ENCODE measurements at places on chromosomes 11 and 22.

GRCh38 chr22:40922484-40923303 lies 28.5 kb upstream of the RBX1 start:
- peak; percentile 79 for DNase-seq

DNA sequence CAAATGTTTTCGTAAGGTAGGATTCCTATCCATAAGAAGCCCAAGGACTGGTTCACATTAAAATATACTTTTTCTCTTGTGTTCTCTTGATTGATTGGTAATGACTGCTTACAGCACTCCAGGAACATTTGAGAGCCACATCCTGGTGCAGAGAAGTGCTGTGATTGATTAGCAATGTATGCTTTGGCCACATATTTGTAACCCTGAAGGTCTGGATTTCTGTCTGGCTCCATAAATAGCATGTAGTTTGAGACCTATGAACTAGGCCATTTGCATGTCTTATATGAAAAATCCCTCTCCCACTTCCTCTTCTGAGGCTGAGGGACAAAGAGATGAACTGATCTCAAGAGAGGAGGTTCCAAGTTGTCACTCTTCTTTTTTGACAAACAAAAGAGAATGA lies 49.3 kb upstream of the CD44 start:
- no peak for DNase-seq

- no peak for DNase-seq
Measured at GRCh38 chr11:4983841-4984240, 10.8 kb upstream of the OR51L1 start.

- DNase-seq: peak; percentile 17
Measured at GRCh38 chr22:39253435-39254070, 8.8 kb upstream of the PDGFB start.

- no peak for DNase-seq
Measured at GRCh38 chr11:115580416-115580815, 76.2 kb upstream of the CADM1 start.

DNA sequence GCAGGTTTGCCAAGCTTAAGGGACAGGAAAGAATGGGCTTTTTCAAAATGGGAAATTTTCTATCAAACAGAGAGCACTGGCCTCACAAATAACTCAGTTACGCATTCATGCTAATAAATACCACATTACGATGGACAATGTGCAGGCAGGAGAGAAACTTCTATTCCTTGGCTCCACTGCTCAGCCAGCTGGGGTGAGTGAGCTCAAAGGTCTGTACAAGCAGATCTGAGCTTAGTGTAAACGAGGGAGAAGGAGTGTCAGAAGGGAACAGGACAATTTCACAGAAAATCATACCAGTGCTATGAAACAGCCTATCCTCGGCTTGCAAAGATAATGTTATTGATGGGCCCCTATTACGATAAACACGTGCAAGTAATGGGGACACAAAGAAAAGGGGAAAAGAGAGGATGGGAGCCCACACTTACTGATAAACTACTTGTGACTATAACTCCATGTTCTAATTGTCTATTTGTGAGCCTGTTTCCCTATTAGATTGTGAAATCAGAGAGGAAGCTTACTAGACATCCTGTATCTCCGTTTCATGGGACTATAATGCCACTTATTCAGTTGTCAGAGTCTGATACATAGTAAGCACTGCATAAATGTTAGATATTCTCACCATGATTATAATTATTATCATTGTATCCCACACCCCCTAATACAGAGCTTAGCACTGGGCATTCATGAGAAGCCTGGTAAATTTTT lies 46.3 kb downstream of the AMOTL1 start:
- no peak for DNase-seq
